ENCODE measurements at places on chromosomes 13 and 19.

DNA sequence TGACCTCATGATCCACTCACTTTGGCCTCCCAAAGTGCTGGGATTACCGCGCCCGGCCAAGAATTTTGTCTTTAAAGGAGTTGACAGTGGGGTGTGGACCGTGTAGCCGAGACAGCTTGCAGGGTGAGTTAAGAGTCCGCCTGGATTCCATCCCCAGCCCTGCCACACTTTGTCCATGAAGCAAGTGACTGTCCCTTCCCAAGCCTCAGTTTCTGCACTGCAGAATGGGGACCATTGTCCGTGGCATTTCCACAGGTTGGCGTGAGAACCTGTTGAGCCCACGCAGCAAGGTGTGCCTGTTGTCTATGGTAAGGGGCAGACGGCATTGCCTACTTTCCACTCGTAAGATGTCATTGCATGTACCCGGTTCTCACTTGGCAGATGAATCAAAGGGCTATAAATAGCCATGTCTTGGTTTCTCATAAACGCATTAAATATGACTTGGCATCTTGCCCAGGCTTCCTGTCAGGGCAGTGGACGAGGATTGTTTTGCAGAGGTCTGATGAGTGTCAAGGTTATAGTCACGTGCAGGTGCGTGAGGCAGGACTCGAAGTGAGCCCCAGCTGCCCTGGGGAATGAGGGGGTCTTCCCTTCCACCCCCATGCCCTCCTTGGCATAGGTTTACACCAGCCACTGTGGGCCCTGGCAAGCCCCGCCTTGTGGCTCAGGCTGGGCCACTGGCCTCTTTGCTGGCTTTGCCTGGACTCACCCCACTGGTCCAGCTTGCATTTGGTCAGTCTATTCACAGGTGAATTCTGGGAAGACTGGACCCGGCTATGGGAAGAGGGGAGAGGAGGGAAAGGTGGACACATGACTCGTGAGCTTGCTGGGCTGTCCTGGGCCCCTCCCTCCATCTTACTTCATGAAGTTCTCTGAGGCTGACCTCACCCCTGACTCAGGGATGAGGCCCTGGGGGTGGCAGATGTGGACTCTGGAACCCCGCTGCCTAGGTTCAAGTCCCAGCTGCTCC lies 14.6 kb downstream of the FAM187B start:
- peak; percentile 15 for DNase-seq

- DNase-seq, result no peak
Measured at GRCh38 chr19:50242581-50242980, 39.2 kb downstream of the MYH14 start.

DNA sequence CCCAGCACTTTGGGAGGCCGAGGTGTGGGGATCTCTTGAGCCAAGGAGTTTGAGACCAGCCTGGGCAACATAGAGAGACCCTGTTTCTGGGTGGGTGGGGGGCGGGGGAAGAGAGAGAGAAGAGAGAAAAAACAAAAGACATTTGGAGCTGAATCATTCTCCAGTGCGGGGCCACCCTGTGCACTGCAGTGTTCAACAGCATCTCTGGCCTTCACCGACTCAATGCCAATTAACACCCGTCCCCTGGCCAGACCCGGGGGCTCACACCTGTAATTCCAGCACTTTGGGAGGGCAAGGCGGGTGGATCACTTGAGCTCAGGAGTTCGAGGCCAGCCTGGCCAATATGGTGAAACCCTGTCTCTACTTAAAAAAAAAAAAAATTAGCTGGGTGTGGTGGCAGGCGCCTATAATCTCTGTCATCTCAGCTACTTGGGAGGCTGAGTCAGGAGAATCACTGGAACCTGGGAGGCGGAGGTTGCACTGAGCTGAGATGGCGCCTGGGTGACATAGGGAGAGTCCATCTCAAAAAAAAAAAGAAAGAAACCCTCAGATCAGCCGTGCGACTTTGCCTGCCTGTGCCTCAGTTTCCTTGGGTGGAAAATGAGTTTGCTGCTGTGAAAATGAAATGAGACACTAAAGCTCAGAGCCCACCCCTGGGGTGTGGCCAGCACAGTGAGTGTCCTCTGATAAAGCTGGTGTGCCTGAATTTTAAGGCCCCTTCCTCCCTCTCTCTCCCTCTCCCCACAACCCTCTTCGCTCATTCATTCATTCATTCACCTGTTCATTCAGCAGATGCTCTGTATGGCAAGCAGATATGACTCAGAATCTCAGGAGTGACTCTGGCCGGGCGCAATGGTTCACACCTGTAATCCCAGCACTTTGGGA lies 6.4 kb downstream of the KLF2 start:
- DNase-seq, result no peak

DNA sequence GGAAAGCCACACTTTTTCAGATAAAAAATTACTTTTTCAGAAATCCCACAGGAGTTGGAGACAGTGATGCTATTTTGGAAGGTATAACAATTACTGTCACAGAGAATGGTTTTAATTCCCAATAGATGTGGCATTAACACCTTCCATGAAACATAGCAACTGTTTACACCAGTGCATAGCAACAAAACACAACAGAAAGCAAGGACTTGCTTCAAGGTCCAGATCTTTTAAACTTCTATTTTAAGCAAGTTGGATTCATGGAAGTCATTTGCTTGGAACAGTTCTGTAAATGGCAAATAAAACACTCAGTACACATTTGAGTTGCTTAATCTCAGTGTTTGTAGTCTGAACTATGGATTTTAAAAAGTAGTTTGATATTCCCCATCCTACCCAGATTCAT lies 385.9 kb upstream of the SPRY2 start:
- no peak for DNase-seq

DNA sequence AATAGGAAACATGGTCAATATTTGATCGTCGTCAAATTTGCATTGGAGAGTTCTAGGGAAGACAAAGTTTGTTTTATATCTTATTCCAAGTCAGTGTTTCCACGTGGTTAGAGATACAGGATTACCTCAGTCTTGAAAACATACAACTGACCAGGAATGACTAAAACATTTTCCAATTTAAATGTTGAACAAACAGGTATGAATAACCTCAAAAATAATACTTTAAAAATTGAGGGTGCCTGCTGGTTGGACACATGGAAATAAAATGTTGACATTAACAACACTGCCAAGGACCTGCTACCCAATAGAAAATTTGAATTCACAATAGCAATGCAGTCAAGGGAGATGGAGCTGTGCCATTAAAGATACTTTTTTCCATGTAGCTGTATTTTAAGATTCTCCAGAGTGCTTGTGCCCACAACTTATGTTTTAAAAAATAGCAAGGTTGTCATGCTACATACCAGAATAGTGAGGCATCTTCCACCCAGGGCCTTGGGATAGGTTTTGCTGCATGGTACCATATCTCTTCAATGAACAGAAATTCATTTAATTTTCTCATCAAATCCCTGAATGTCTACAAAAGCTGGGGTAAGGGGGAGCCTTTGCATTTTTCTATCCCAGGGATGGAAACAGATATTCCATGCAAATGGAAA lies 260.8 kb downstream of the EFNB2 start:
- no peak for DNase-seq

- DNase-seq, result no peak
Measured at GRCh38 chr13:27177852-27178251, 6.2 kb upstream of the USP12 start.

GRCh38 chr13:85665286-85665685 lies 133.9 kb downstream of the SLITRK6 start:
- DNase-seq, result no peak

DNA sequence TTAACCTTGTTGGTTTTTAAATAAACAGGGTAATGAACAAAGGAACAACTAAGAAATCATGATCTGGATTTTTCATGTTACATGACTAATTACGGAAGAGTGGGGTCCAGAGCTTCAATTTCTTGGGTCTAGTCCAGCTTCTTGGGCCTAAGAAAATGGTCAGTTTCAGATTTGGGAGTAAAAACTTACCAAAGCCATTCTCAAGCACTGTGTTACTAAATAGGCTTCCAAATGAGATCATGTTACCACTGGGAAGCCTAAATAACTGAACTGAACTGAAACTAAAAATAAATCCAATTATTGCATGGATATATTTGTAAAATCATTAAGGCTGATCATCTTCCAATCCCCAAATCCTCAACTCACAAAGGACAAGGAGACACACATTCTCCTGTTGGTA lies 13.9 kb downstream of the TBC1D4 start:
- no peak for DNase-seq

- DNase-seq, result no peak
Measured at GRCh38 chr19:45290381-45290931, 32.2 kb downstream of the CKM start.

DNA sequence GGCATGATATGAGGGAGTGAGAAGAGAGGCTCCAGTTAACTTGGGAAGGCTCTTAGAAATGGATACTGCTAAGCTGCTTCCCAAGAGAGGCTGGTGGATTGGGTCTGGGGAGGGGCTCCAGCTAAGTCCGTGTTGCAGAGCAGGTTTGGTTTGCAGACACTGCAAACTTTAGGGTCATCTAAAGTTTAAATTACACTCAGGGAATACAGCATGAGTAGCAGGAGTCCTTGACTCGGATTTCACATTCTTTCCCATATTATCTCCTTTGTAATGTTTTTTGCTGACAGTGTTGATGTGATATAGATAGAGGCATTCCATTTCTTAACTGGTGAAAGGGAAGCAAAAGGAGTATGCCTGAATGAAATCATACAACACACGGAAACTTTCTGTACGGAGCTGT lies 31.9 kb downstream of the SGCG start:
- DNase-seq, result no peak

DNA sequence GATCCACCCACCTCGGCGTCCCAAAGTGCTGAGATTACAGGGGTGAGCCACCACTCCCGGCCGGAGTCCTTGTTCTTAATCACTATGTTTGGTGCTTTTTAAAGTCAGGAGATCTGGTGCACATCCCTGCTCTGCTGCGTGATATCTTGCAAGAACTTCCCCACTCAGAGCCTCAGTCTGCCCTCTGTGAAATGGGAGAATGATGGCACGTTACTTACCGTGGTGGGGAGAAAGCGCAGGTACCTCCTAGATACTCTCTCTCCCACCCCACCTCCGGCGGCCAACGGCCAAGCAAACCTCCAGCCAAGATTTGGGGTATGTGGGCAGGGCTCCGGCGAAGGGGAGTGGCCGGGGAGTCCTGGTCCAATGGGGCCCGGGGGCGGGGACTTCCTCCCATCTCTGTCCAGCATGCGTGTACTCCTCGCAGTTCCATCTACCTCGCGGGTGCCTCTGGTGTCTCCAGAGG lies at the start of gene RYR1:
Gene RYR1, plus strand, starts transcription at position 424 of the 466 bp plus-strand sequence. CDS start 139 bp downstream, outside the sequence.
- DNase-seq, result peak; percentile 48

GRCh38 chr19:12766051-12766521 lies 9.3 kb downstream of the HOOK2 start:
- DNase-seq, result peak; percentile 60

All from GM18507 (cell line).